ENCODE measurements at places on chromosomes 3 and 15.

DNA sequence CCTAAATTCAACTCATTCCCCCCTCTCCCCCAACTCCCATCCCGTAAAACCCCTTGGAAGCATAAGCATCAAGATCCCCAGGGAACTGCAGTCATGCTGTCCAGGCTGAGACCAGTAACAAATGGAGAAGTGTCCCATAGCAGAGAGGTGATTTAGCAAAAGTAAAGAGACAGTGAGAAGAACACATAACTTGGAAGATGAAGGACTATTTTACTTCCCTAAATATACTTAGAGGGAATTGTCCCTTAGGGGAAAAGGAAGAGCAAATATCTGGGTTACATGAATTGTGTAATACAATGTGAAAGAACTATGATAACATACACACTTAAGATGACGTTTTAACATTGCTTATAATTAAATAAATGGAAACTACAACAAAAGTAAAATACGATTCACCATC is 61.6 kb upstream of the LRRFIP2 start:
- no peak for DNase-seq

- DNase-seq = no peak
Observed at GRCh38 chr3:179450901-179451264, 387 bp downstream of the GNB4 start.

DNA sequence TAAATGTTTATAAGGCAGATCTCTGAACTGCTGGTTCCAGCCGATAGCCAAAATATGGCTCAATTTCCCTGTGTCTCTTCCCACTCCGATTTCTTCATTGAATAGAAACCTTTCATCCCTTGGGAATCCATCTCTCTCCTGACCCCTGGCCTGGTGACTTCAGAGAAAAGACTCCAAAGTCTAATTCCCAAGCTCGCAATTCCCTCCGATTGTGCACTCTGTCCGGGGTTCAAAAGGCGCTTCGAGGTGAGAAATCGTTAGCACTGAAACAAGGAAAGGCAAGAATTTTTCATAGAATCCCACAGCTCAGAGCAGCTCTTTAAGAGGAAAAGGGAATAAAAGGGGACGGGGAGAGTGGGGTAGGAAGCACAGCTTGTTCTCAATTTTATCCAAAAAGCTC is 18.4 kb upstream of the RAD18 start:
- no peak for DNase-seq

DNA sequence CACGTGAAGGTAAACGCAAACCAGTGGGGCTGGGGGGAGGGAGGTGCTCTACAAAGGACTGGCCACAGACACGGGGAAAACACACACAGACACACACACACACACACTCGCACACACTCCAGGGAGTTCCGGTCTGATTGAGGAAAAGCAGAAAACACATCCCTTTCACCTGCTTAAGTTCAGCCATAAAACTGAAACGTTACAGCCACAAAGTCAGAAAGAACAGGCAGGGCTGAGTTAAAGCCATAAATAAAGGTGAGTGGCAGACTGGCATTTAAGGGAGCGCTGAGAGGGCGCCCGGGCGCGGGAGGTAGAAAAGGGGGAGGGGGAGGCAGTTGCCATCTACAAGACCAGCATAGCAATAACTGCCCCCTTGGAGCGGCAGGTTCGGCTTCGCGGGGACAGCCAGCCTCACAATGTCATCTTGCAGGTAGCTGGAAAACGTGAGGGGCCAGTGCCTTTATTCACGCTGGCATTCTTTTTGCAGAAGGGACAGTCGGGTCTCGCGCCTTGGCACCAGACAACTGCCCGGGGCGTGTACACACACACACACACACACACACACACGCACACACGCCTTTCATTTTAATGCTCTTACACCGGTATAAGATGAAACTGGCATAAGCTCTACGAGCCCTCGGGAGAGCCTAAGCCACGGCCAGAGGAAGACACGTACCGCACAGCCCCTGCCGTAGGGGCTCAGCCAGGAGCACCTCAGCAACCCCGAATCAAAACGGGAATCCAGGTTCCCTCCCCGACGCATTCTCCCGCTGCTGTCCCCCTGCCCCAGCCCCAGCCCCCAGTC is 866 bp downstream of the TNIK start:
- DNase-seq = no peak

DNA sequence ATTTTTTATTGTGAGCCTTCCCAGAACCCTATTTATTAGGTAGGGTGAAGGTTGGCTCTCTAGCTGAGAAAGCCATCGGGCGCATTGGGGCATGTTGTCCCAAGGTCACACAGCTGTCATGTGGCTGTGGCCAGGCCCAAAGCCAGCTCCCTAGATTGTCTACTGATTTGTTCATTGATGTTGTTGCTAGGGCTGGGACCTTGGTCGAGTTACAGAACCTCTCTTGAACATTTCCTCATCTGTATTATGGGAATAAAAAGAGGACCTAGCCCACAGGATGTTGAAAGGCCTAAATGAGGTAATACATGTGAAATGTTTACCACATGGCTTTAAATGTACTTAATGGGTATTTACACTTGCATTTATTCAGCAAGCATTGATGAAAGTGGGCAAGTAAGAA is 252.5 kb downstream of the SUCLG2 start:
- DNase-seq = no peak

DNA sequence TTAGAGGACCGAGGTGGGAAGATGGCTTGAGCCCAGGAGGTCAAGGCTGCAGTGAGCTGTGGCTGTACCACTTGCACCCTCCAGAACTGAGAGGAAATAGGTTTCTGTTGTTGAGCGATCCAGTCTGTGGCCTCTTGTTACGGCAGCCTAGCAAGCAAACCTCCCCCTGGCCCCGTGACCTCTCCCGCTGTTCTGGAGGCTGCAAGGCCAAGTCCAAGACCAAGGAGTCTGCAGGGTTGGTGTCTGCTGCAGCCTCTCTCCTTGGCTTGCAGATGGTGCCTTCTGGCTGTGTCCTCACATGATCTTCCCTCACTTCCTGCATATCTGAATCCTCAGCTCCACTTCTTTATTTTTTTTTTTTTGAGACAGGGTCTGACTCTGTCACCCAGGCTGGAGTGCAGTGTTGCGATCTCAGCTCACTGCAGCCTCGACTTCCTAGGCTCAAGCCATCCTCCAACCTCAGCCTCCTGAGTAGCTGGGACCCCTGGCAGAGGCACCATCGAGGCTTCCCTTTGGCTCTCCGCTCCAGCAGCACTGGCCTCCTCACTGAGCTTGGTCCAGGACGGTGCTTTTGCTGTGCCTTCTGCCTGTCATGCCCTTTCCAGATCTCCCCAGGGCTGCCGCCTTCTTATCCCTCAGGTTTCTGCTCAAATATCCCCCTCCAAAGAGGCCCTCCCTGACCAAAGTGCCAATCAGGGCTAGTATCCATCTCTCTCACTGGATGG is 18.0 kb upstream of the PLXND1 start:
- no peak for DNase-seq

DNA sequence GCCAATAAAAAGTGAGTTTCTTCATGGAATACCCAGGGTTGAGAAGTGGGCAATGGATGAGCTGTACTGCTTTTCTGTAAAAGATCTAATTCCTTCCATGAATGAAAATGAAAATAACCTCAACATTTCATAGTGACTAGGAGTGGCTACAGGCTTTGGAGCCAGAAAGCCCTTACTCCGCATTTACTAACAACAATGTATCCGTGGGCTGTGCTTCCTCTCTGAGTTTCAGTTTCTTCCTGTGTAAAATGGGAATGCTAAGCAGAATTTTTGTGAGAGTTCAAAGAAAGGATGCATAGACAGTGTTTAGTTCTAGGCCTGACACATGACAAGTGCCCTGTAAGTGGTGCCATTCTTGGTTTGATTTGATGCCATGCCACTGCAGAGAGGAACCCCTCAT is 47.5 kb upstream of the TM4SF1 start:
- no peak for DNase-seq

- no peak for DNase-seq
Observed at GRCh38 chr15:31081056-31081455, 20.5 kb downstream of the TRPM1 start.

GRCh38 chr3:130389743-130390478 is 44.4 kb downstream of the COL6A5 start:
- DNase-seq = no peak

DNA sequence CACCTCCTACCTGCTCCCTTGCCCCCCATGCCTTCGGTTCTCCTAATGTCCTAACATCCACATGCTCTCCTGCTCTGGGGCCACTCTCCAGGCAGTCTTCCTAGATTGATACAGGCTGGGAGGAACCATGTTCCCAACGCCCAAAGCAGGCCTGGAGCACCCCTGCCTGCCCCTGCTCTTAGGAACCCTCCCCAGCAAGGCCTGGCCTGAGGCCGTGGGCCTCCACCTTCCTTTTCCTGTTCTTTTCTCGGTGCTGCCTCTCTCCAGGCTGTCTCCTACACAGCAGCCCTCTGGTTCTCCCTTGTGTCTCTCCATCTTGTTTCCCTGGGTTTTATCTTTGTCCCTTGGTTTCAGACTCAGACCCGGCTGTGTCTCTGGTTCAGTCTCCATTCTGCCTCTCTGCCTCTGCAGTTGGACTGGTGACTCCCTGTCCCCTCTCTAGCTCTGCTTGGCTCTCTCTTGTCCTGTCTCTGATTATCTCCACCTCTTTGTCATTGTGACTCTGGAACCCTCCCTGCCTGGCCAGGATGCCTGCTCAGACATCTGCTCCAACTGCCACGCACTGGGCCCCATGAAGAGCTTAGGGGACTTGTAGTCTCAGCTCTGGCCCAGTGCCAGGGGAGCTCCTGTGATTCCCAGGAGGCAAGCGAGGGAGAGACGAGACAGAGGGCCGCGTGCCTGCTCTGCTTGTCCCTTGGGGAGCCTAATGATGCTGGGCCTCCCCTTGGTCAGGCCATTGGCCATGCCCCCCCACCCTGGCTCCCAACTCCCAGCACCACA is 26.0 kb upstream of the RPL29 start:
- DNase-seq = no peak

GRCh38 chr15:80744826-80745225 is 34.3 kb upstream of the CEMIP start:
- DNase-seq = peak; percentile 23

DNA sequence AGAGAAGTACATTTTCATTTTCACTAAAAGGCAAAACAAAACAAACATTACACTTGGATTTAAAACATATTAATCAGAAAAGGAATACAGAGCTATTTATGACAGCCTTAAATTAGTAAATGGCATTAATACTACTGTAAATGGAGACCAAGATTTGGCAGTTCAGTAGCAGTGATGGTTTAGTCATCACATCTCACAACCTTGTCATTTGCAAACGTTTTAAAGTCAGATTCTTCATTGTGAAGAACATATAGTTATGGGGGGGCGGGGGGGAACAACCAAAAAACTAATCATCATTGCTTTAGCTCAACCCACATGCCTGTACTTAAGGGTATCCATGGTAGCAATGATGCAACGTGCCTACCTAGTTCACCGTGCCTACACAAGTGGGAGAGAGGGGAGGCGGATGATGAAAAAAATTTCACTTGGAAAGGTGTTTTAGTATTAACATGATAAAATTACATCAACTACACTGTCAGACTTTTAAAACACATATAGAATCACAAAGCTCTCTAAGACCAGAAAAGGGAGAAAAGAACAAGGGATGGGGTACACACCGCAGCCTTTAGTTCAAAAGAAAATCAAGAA is 40.1 kb downstream of the DLG1 start:
- DNase-seq = no peak

- DNase-seq = no peak
Observed at GRCh38 chr3:194875581-194876402, 190.1 kb downstream of the FAM43A start.

DNA sequence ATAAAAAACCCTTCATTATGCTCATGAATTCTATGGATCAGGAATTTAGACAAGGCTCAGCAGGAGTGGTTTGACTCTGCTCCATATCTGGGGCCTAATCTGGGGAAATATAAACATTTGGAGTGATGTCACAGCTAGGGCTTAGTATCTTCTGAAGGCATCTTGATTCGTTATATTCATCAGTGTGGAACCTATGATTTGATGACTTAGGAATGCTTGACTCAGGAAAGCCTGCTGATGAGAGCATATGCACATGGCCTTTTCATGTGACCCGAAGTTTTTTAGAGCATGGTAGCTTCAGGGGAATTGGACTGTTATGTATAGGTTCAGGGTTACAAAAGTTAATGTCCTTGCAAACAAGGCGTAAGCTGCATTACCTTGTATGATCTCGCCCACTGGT is 184.9 kb upstream of the LRRC3B start:
- DNase-seq = peak; percentile 12

DNA sequence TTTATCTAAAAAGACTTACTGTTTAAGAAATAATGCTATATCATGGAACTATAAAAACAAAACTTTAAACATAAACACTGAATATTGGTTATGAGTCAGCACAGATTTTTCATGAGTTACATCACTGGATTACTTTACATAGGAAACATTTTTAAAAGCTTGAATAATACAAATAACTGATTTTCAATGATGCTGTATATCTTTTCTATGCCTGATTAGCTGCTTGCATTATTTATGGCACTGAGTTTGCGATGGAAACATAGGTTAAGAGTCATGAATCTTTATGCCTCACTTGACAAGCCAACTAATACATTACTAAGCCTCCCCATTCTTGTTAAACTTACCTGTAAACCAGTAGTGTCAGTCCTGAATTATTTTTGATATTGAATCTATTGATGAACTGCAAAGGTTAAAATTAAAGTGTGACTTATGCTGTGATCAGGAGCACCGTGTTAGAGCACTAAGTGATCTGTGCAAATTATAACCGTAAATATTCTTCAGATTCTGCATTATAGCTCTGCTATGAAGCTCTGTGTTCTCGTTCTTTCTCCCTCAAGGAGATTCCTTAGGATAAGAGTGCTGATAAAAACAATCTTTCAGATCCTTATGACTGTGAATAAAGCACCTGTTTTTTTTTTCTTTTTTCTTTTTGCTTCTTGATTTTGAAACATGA is 437.3 kb upstream of the BCHE start:
- no peak for DNase-seq

DNA sequence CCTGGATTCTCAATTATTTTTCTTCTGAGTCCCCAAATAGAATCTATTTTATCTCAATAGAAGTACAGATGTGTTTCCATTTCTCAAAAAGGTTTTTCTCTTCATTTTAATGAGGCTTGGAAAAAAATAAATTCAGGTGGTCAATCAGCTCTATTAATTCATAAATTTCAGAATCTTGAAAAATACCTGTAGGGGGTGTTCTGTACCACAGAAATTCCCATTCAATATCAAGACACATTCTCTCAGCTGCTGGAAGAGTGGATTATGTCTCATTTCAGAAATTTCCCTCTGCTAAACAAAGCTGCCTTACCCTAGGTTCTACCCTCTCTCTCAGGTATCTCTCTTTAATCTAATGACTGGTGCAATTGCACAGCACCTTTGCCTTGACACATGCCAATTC is 1121.2 kb downstream of the SI start:
- no peak for DNase-seq

DNA sequence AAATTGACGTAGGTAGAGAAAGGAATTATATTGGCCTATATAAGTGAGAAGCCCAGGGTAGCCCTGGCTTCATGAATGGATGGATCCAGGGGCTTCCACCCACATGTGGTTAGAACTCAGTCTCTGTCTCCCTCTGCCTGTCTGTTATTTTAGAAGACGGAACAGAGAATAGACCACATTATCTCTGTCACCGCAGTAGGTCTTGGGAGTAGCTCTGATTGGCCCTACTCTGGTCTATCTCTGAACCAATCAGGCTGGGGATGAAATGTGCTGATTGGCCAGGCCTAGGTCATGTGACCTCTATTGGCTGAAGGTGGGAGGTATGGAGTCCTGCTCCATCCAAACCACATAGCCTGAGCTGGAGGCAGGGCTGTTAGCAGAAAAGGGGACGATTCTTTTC is 143.0 kb upstream of the PRR23C start:
- no peak for DNase-seq

GRCh38 chr15:85329561-85330422 is 50.6 kb upstream of the AKAP13 start:
- no peak for DNase-seq

Measured in fibroblast of skin of left biceps (primary cell).